AG04450 (cell line): ENCODE measurements at places on chromosomes 6 and 20. TPM values are rescaled to one million over a fixed set of nuclear protein-coding genes. Genes with fewer than 3 reads are reported as not detected.
A peak's percentile ranks its signal among the peaks of the same experiment; 100 is the strongest.

DNA sequence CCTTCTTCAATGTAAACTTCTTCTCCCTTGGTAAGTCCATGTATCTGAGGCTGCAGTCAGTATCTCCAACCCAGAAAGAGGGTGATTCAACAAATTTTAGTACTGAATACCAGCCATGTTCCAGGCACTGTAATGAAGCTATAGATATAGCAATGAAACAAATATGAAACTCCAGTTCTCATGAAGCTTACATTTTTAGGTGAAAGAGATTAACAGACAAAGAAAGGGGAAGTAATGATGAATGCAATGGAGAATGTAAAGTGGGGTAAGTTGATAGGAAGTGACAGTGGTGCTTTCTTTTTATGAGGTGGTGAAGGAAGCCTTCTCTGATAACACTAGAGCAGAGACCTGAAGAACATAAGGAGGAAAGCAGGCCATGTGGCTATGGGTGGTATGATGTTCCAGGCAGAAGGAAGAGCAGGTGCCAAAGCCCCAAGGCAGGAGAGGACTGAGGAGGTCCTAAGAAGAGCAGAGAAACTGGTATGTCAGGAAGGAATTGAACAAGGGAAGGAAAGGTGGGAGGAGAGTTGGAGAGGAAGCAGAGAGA is 143.6 kb downstream of the TFAP2B start:
- DNase-seq: no peak

DNA sequence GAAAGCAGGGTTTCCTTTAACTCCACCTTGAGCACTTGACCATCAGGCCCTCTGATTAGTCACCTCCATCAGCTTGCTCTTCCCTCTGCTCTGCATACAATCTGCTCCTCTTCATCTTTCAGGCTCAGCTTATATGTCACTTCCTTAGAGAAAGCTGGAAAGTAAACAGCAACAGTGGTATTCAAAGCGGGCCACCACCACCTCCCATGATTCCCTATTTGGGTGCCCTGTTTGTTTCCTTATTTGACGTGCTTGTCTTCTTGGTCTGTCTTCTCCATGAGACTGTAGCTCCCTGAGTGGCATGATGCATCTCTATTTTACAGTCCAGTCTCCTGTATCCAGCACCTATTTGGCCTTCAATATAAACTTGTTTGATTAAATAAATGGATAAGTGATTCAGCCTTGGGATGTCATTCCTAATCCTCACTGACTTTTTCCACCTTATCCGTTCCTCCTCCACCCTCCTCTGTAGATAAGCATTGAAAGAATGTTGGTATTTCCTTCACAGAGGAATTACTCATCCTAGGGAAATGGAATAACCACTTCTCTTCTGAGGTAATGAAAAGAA is 102.8 kb upstream of the SGK1 start:
- no peak for DNase-seq

DNA sequence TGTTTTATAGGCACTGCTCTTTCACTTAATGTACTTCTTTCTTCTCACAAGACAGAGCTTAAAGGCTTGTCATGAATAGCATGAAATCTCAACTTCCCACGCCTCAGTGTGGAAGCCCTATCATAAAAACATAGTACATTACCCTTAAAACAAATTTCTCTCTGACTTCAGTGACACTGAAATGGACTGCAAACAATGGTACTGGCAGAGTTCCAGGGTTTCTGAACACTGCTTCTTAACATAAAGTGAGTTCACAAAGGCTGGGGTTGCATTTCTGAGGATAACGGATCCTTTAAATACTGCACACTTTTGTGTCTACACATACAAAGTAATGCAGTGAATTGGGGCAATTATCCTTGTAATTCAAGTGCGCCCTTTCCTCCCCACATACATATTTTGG is 32.3 kb upstream of the PLEKHG1 start:
- DNase-seq: no peak

SNX9 gene
- 52.4 and 58.7 TPM in 2 replicates for polyA plus RNA-seq

DNA sequence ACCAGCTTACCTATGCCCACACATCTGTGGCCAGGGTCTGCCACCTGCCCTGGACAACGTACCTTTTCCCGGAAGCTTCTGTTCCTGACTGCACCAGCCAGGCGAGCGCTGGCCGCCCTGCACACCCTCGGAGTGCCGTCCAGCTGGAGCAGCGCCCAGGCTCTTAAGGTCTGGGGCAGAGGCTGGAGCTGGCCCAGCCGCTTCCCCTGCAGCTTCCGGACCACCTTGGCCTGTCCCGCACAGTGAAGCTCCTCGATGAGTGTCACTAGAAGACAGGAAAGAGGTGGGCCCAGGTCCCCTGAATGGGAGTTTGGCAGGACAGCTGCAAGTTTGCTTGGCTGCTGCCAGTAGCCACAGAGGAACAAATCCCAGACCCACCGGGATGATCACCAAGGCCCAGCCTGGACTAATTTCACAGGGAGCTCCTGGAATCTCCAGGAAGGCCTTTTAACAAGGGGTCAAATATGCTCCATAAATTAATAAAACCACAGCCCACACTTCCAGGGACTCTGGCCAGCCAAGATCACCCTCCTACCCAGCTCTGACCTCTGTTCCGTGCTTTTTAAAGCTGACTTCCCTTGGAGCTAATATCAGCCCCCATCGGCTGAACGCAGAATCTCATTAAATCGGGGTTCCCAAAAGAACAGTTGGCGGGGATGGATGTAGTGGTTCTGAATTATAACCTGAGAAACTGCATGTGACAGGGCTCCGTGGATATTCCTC is 82.3 kb downstream of the PTPN1 start:
- DNase-seq: no peak

DNA sequence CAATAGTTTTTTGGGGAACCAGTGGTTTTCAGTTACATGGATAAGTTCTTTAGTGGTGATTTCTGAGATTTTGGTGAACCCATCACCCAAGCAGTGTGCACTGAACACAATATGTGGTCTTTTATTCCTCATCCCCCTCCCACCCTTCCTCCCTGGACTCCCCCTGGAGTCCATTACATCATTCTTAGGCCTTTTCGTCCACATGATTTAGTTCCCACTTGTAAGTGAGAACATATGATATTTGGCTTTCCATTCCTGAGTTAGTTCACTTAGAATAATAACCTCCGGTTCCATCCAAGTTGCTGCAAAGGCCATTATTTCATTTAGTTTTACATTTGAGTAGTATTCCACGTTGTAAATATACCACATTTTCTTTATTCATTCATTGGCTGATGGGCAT is 28.3 kb downstream of the RPP40 start:
- no peak for DNase-seq

LRRC1 gene
- 11.5 and 13.9 TPM in 2 replicates for polyA plus RNA-seq

- DNase-seq: no peak
Observed at GRCh38 chr6:111228094-111228493, 140.8 kb downstream of the SLC16A10 start.

DNA sequence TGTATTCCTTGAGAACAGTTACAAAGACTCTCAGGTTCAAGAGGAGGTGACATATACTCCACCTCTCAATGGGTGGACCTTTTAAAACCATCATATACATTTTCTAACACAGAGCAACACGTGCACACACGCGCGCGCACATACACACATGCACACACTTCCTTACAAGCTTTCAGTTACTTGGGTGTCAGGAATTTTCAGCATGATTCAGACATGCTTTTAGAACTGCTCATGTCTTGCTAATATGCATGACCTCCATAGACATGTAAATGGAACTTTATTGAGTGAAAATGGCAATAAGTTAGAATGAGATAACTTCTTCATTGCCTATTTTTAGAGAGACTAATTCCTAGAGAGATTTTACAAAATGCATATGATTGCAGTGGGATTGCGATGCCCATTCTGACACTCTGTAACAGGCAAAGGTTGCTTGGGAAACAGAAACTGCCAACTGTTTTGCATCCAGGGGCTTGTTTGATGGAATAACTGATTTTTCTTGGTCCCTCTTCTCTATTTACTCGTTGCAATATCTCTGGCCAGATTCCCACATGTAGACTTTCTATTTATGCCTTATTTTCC is 531.4 kb upstream of the RNF217 start:
- no peak for DNase-seq

DNA sequence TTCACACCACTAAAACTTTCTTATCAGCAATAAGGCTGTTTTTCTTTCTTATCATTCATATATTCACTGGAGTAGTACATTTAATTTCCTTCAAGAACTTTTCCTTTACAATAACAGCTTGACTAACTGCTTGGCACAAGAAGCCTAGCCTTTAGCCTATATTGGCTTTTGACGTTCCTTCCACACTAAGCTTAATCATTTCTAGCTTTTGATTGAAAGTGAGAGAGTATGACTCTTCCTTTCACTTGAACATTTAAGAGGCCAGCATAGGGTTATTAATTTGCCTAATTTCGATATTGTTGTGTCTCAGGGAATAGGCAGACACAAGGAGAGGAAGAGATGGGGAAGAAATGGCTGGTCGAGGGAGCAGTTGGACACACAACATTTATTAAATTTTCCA is 23.6 kb downstream of the THEMIS start:
- DNase-seq: no peak

DNA sequence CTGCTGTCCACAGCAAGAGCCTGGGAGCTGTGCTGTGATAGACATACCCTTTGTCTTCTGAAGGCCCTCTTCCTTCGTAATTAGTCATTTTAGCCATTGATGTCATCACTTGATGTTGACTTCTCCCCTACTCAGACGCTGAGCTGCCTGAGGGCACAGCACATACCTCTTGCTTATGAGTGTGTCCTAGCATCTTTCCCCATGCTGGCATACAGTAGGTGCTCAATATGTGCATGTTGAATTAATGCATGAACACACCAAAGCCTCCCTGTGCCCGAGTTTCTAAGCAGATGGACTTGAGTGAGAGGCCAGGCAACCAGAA is 35.8 kb upstream of the FAM83D start:
- no peak for DNase-seq

DNA sequence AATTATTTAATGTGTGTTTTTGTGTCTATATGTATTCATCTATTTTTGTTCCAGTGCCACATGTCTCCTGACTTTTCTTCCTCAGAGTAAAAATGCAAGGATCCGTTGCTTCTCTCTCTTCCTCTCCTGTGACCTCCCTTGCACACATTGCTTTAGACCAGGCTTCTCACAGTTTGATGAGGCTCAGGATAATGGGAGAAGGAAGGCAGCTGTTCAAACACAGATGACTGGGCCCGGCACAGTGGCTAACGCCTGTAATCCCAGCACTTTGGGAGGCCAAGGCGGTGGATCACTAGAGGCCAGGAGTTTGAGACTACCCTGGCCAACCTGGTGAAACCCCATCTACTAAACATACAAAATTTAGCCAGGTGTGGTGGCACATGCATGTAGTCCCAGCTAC is 241.9 kb downstream of the SAMD5 start:
- no peak for DNase-seq

GRCh38 chr6:10014557-10014956 is 400.3 kb downstream of the TFAP2A start:
- peak; percentile 8 for DNase-seq

DNA sequence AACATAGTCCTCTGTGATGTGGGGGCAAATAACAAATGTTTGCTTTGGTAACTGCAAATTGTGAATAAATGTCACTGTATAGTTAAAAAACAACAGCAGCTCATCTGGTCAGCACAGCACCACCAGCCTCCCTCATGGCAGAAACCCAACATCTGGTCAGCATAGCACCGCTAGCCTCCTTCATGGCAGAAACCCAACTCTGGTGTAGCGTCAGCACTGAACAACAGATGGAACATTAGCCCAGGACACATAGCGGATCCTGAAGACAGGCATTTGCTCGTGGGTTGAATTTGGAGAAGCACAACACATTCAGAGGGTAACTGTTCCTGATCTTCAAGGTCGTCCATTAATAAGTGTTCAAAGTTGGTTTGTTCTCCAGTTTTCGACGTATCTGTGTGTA is 265.9 kb downstream of the DLL1 start:
- DNase-seq: peak; percentile 4

- DNase-seq: no peak
Observed at GRCh38 chr6:72890671-72891070, 268.8 kb downstream of the KCNQ5 start.

ADTRP gene
- 0.33 and 0.48 TPM in 2 replicates for polyA plus RNA-seq

DNA sequence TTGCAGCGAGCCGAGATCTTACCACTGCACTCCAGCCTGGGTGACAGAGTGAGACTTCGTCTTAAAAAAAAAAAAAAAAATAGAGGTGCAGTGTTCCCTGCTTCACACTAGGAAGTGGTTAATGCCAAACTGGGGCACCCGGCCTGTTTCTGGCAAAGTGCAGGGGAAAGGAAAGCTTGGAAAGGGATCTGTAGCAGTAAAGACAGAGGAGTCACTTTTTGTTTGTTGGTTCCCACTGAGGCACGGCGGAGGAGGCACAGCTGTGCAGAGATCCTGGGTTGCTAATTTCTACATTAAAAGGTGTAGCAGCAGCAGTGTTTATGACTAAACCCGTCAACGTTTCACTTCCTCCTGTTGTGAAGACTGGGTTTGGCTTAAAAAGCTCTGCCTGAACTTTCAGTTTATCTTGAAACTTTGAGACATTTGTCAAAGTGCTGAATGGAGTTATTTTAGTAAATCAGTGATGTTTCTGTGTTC is 125.6 kb downstream of the CARMIL1 start:
- DNase-seq: no peak

DNA sequence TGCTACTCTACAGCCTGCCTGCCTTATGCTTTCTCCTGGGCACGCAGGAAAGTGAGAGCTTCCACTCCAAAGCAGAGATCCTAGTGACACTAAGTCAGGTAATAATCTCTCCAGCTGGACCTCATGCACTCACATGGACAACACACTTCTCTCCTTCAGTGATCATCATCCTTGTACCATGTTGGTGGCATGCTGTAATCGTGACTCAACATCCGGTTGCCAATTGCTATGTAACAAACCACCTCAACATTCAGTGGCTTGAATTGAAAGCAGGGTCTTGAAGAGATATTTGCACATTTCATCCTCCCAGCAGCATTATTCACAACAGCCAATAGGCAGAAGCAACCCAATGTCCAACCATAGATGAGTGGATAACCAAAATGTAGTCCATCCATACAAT is 40.3 kb upstream of the PPP1R3G start:
- no peak for DNase-seq

- DNase-seq: peak; percentile 11
Observed at GRCh38 chr6:16273256-16273655, 34.9 kb downstream of the GMPR start.

GRCh38 chr6:35146453-35146852 is 5.3 kb upstream of the TCP11 start:
- DNase-seq: no peak

DNA sequence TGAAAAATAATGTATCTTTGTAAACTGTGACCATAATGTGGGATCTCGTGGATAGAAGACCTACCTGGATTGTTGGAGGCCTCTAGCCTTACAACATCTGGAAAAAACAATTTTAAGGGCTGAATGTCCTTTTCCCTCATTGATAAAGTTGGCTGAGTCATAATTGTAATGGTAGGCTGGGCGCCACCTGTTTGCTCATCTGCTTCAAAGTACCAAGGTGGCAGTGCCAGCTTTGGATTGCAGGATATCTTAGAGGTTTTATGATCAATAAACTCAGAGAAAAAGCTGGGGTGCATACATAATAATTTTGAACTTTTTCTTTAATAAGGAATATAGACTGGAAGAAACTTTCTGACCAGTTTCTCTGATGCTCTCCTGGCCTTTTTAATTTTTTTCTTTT is 653.4 kb downstream of the MMUT start:
- DNase-seq: no peak

- DNase-seq: no peak
Observed at GRCh38 chr20:43477619-43478018, 19.9 kb downstream of the SRSF6 start.
